ENCODE measurements at places on chromosomes 4 and X. TPM values are rescaled to one million over a fixed set of nuclear protein-coding genes. Genes with fewer than 3 reads are reported as not detected.

DNA sequence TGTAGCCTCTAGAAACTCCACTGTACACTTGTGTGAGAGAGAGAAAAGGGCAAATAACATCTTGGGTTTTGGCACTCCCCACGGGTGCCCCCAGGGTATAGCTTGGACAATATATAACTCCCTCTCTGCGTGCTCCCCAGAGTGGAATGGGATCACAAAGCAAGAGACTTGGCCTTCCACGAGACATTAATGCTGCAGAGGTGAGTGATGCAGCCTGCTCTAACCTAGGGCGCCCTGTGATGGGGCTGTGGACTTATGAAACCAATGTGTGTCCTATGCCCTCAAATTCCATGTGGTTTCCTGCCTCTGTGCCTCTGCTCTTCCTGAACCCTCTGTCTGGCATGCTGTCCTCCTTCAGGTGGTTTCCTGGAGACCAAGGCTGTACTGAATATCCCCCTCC lies 22.0 kb upstream of the FAM9C start:
- no peak for DNase-seq

GC gene
- total RNA-seq: not detected

DNA sequence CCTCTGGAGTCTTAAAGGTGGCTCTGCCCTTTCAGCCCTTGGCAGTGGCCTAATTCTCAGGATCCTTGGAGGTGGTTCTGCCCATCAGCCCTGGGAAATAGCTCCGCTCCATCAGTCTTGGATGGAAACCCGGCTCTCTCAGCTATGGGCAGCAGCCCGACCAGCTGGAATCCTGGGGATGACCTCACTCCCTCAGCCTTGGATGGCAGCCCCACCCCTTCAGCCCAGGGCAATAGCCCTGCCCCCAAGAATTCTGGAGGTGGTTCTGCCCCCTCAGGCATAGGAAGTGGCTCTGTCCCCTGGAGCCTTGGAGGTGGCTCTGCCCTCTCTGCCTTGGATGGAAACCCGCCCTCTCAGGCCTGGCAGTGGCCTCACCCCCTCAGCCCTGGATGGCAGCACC lies 127.7 kb downstream of the RBMX2 start:
- DNase-seq: no peak

- DNase-seq: no peak
These were observed 10.3 kb upstream of the TRMT2B start for GRCh38 chrX:101062176-101062575.

TECRL gene
- total RNA-seq: not detected

DNA sequence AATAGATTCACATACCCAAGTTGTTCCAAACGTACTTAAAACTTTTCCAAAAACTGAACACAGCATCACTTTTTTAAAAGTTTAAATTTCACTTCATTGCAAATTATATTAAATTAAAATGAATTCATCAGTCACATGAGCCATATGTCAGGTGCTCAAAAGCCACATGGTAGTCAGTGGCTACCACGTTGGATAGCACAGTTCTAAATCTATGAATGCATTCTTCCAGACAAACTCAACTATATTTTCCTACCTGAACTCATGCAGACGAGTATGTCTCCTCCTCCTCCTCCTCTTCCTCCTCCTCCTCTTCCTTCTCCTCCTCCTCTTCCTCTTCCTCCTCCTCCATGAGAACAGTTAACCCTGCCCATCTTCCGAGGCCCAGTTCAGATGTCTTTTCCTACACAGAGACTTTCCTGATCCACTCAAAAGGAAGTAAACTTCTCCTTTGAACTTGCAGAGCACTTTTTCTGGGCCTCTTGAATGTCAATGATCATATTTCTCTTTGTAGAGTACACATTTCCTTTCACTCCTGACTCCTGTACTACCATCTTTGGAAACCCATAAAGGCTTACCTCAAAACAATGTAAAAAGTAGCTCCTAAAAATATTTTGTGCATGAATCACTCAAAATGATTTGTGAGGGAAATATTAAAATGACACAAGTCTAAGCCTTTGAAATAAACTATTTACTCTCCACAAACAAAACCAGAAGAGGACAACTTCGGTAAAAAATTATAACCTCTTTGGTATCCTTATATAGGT lies 172.6 kb downstream of the AMELX start:
- no peak for DNase-seq

Data from chondrocyte (in vitro differentiated cells).